ENCODE measurements at places on chromosomes 5 and 9.

GRCh38 chr9:27602142-27602861, 29.0 kb upstream of the C9orf72 start:
- DNase-seq, result no peak

DNA sequence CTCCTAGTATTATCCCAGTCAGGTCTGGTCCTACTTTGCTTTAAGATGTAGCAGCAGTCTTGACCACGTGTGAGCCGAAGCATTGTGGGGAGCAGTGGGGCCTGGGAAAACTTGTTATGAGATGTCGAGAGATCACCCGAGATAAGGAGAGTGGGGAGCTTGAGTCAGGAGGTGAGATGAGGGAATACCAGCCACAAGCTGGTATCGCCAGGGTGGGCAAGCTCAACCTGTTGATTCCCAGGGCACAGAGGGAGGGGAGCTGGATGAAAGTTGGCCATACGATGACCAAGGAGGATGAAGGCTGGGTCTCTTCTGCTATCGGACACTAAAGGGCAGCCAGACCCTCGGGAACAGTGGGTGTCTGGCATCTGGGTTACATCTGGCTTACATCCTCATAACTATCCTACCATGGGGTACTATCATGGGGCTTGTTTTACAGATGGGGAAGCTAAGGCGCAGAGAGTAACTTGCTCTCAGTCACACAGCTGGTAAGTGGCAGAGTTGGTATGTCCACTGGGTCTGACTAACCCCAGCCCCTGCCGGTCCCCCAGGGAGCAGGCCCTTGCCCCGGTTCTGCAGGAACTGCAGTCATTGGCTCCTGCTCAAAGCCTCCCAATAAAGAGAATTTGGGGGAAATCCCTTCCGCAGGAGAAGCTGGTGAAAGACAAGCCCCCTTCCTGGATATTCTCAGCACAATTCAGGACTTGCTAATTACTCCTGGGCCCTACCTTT, 13.4 kb upstream of the TIFAB start:
- no peak for DNase-seq

- no peak for DNase-seq
Observed at GRCh38 chr5:32531885-32532520, 53.4 kb upstream of the SUB1 start.

- DNase-seq, result no peak
Observed at GRCh38 chr9:116247791-116248374, 94.3 kb downstream of the PAPPA start.

DNA sequence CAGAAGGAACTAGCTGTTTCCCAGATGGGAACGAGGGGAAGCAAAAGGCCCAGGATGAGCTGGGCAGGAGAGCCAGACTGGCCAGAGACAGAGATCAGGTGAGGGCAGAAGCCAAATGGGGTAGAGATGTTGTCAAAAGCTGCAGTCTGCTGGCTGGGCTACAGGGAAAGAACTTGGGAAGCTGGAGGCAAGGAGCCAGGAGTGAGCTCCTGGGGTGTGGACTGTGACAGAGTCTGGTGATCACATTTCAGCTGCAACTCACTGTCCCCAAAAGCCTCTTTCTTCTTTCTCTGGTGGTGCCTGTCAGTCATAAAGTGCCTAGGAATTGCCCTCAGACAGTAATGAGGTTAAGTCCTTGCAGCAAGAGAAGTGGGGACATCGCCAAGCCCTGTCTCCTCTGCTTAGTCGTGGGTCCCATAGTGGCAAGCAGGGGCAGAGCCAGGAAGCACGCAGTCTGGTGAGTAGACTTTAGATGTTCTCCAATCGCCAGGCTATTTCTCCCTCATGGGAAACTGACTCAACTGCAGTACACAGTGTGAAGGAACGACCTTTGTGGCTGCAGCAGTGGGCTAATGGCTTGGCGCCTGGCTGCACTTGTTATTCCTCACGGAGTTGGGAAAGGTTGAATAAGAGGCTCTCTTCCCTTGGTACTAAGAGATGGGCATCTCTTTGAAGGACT, 2.5 kb upstream of the FSD1L start:
- no peak for DNase-seq

- no peak for DNase-seq
Observed at GRCh38 chr9:99445371-99445891, 223.3 kb downstream of the SEC61B start.

DNA sequence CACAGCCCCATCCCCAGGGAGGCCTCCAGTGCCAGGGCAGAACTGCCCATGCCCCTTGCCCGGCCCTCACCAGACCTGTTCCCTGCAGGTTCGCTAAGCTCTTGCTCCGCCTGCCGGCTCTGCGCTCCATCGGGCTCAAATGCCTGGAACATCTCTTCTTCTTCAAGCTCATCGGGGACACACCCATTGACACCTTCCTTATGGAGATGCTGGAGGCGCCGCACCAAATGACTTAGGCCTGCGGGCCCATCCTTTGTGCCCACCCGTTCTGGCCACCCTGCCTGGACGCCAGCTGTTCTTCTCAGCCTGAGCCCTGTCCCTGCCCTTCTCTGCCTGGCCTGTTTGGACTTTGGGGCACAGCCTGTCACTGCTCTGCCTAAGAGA, 110.1 kb downstream of the RXRA start:
- DNase-seq, result no peak

- DNase-seq, result no peak
Observed at GRCh38 chr5:78920604-78921003, 64.5 kb downstream of the ARSB start.

GRCh38 chr9:111984086-111984802, 87.6 kb downstream of the UGCG start:
- no peak for DNase-seq

GRCh38 chr5:168295574-168296201, 4.2 kb downstream of the WWC1 start:
- DNase-seq, result peak; percentile 79

GRCh38 chr9:18371621-18372020, 102.3 kb upstream of the ADAMTSL1 start:
- no peak for DNase-seq

GRCh38 chr5:94066437-94067207, 325.2 kb upstream of the POU5F2 start:
- DNase-seq, result no peak

GRCh38 chr5:21007781-21008180, 1019.8 kb upstream of the CDH18 start:
- DNase-seq, result no peak

DNA sequence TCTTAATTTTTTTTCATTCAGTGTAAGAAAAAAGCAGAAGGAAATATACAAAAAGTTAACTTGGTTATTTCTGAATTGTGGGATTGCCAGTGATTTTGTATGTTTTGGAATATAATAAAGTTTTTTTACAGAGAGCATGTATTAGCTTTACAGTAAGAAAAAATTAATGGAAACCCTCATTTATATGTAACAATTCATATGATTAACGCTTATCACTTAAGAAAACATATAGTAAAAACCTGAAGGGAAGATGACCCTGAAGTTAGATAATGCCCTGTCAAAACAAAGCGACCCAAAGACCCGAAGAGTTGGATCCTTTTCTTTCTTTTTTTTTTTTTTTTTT, 52.4 kb downstream of the EHMT1 start:
- DNase-seq, result no peak

DNA sequence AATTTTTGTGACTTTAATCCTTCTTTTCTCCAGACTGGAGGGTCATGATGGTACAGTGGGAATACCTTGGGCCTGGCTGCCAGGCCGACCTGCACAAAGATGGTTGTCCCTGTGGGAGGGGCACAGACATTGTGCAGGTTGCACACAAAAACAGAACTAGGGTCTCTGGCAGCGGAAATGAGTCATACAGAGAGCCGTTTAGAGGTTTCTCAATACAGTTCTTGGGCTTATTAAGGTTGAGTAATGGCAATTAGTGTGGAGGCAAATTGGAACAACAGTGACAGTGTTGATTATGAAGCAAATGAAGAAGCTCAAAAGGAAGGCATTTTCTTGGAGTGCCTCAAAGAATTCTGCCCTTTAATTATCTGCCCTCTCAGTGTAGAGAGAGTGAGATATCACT, 173.6 kb downstream of the TENT4A start:
- no peak for DNase-seq

- DNase-seq, result no peak
Observed at GRCh38 chr9:95729669-95730368, 145.7 kb upstream of the ERCC6L2 start.

DNA sequence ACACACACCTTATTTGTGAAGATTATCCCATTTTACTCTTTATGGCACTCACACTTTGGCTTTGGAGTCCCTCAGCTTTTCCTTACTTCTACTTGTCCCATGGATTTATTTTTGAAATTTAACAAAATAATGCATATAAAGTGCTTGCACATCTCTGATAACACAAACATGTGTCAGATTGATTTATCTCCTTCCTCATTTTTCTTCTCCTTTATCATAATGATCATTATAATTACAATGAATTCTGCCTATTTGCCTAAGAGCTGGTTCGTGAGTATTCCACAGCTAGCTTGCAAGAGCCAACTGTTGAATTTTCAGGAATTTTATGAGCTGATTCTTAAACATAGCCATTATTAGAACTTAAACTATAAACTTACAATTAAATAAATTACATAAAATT, 347.7 kb downstream of the CHSY3 start:
- DNase-seq, result no peak

DNA sequence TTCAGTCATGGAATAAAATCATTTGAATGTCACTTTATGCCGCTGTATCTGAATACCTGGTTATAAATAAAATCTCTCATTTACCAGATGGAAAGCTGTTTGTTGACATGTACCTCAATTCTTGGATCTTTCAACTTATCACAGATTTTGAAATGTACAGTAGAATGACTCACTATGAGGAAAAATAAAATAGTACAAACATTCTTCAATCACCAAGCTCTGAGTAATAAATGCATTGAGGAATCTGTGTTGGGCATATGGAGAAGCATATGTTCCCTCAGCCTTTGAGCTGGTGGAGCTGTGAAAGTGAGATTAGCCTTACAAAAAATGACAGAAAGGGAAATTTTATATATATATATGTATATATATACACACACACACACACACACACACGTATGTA, 175.4 kb downstream of the KIAA0825 start:
- no peak for DNase-seq

DNA sequence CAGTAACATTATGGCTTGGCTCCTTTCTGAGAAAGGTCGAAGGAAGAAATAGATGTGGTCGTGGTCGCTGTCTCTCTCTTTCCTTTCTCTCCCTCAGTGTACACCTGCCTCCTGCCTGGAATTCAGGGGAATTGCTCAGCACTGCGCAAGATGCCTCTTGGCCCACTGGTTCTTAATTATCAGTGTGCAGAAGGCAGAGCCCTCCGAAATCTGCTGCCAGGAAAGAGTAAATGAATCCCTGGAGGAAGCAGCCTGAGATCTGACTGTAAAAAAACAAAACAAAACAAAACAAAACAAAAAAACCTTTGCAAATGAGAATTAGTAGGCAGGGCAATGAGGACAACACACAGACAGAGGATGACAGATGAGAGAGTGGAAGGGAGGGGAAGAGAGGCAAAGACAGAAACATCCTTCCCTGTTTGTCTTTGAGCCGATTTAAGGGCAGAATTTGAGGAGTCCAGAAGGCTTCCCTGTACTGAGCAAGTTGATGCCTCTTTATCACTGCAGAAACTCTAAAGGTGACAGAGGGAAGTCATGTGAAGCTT, 113.8 kb upstream of the PUM3 start:
- DNase-seq, result no peak

- no peak for DNase-seq
Observed at GRCh38 chr5:124527220-124527991, 219.0 kb downstream of the ZNF608 start.

GRCh38 chr9:107158321-107158720, 124.8 kb upstream of the RAD23B start:
- peak; percentile 62 for DNase-seq

DNA sequence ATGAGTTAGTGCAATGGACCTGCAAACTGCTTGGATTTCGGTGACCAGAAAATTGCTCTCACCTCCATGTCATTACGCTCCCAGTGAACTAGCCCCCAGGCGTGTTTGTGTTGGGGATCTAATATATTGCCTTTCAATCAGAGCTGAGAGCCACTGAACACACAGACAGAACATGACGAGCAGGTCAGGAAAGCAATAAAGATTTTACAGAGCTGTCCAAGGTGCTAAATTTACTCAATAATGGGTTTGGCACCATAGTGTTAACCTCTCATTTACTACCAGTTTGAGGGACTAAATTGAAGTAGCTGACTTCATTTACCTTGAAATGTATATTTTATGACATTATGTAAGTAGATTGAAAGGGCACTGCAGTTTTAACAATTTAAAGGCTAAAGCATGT, 383.0 kb downstream of the EBF1 start:
- DNase-seq, result no peak

DNA sequence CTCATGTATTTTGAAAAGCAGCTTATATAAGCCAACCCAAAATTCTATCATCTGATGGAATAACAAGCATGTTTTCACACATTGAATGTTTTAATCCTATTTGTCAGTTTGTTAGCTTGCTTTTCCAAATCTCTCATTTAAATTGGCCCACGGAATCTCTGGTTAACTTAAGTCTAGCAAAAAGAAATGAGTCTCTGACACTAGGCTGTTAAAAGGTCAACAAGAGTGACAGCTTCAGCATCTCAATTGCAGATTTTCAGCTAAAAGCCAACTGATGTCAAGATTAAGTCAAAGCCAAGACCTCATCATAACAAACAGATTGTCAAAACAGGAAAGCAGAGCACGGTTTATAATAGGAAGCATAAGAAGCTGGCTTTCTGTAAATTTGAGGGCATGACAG, 49.4 kb upstream of the CDH9 start:
- DNase-seq, result no peak

- DNase-seq, result no peak
Observed at GRCh38 chr5:161414037-161414436, 132.5 kb downstream of the GABRB2 start.
